Vagina (tissue), 2 donors: ENCODE measurements at places on chromosomes 7 and 10.

DNA sequence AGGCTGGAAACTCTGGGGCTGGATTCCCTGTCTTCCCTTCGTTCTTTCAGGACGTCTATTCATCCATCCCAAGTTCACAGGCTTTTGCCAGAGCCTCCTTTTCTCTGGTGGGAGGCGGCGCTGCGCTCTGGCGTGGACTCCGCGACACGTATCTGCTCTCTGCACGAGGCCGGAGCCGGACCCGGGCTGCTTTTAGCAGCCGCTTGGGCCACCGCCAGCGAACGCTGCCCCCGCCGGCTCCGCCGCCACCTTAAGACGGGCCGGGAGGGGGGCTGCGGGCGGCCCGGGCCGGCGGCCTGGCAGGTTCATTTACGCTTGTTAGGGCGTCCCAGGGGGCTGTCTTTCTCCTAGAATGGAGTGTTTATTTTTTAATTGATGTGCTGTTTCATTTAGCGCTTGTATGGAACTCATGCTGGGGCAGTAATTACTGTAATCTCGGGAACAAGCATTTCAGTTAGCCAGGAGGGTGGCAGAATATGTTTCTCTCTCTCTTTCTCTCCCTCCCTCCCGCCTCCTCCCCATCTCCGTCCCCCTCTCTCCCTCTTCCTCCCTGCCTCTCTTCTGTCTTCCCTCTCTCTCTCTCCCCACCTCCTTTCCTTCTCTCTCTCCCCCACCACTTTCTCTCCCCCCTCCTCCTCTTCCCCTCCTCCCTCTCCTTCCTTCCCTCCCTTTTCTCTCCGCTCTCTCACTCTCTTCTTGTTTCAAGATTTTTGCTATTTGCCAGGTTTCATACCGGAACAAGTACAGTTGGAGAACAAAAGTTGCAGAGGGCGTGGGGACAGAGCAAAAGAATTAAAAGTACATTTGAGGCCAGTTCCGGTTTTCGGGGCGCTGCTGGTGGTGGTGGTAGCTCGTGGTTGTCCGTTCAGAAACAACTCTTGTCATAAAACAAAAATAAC lies 1.3 kb upstream of the FZD8 start:
- no peak for DNase-seq

DNA sequence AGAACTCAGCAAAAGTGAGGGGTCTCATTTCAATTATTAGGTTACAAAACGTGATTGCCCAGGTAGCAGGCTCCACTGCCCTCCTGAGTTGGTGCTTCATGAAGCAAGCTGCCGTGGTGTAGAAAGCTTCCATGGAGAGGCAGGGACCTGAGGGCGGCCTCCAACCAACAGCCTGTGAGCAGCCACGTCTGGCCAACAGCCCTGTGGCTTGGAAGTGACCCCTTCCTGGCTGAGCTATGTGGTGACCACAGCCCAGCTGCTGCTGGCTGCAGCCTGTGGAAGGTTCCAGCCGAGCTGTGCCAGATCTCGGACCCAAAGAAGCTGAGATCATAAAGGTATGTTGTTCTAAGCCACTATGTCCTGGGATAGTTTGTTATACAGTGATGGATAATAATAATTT lies 122.5 kb upstream of the KLF6 start:
- no peak for DNase-seq

- no peak for DNase-seq
Measured at GRCh38 chr10:131332821-131333220, 21.3 kb upstream of the TCERG1L start.

DNA sequence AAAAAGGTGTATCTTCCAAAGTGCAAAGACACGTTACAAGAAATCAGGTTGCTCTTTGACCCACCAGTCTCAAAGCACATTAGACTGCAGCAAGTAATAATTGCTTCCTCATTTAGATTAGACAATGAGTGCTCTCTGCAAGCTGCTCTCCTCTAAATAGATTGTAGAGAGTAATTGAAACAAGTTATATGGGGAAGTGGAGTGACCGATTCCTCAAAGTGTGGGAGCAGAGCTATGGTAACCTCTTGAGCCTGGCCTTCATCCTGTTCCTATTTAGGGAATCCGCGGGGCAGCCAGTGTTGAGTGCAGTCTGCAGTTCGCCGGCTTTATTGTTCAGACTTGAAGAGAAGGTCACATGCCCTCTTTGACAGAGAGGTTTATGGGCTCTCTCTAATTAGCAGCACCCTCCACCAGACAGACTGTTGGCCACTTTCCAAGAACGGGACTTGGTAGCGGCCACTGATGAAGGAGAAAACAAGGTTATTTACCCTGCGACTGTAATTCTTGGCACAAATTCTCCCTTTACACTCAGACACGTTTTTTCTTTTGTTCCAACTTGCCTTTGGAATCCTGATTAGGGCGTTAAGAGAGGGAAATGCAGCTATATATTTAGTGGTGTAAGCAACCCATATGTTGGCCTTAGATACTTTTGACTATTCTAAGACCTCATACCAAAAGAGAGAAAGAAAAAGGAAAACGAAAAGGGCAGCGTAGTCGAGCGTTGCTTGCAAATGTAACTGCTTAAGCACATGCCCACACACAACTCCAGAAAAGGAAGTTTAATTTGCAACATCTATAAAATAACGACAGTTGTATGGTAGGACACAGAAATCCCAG lies 107.5 kb downstream of the REEP3 start:
- no peak for DNase-seq

GRCh38 chr10:78950656-78951587 lies 117.8 kb upstream of the ZMIZ1 start:
- DNase-seq: no peak

GRCh38 chr7:49791088-49791741 lies 17.8 kb downstream of the VWC2 start:
- no peak for DNase-seq

DNA sequence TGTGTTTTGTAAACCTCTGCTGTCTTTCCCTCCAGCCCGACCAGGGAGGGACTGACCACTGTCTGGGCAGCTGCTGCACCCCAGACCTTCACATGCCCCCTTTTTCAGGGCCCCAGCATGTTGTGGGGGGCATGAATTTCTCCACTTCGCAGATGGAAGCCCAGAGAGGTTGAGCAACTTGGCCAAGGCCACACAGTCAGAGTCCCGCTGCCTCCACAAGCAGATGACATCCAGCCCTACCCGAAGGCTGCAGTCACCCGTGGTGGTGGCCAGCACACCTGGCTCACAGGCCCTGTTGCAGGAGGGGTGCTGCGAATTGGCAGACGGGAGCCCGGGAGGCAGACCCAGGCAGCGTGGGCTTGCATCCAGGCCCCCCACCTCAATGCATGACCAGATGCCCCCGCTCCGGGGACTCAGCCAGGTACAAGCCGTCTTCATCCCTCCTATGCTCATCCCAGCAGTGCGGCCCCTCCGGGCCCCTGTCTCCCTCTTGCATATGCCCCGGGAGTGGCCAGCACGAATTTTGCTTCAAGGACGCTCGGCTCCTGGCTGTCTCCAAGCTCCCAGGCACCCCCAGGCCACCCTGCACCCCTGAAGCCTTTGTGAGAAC lies 36.0 kb upstream of the PDGFA start:
- DNase-seq: no peak

- DNase-seq: no peak
Measured at GRCh38 chr7:19284596-19285300, 139.5 kb upstream of the FERD3L start.

DNA sequence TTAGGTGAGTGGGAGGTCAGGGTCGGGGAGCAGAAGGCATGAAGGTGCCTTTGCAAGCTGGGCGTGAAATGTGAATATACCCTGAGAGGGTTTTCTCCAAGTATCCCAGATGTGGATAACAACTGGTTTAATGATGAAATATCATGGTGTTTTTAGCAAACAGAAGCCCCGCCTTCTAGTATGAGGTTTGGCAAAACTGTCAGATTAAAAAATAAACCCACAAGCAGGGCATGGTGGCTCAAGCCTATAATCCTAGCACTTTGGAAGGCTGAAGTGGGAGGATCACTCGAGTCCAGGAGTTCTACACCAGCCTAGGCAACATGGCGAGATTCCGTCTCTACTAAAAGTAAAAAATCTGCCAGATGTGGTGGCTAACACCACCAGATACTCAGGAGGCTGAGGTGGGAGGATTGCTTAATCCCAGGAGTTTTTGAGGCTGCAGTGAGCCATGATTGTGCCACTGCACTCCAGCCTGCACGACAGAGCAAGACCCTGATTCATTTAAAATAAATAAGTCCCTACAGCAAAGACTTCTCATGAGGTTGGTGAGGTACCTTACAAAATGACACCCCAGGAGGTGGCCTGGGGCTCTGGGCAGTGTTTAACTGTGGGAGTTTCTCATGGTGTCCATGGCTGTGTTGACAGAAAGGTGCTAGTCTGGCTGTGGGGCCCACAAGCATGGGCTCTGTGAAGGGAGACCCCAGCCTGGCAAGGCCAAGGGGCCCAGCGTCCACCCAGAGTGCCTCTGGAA lies 6.7 kb upstream of the PWWP2B start:
- no peak for DNase-seq

GRCh38 chr10:30172673-30173072 lies 113.3 kb upstream of the JCAD start:
- DNase-seq: no peak

GRCh38 chr7:12578930-12579640 lies 8.6 kb downstream of the SCIN start:
- no peak for DNase-seq

DNA sequence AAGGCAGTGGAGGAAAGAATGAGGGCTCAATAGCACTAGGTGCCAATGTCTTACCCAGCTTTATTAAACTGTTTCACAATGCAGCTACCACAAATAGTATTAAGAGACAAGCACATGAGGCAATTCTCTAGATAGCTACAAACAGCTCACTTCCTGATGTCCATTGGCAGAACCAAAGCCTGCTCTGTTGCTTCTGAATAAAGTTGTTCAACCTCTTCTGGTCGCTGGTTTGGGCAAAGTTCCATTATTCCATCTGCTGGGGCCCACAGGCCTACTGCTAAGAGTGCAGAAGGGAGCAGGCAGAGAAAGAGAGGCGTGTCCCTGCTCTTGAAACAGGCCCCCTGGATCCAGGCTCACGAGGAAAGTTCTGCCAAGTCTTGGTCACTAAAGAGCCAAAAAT lies 173.9 kb downstream of the ZNF438 start:
- DNase-seq: peak; percentile 98

GRCh38 chr7:24866004-24866615 lies 108.8 kb upstream of the GSDME start:
- DNase-seq: no peak
